ENCODE measurements at places on chromosomes 2 and 18.

- no peak for DNase-seq
Observed at GRCh38 chr18:67142604-67143003, 373.9 kb downstream of the DSEL start.

- no peak for DNase-seq
Observed at GRCh38 chr2:177184606-177185005, 28.0 kb upstream of the HNRNPA3 start.

DNA sequence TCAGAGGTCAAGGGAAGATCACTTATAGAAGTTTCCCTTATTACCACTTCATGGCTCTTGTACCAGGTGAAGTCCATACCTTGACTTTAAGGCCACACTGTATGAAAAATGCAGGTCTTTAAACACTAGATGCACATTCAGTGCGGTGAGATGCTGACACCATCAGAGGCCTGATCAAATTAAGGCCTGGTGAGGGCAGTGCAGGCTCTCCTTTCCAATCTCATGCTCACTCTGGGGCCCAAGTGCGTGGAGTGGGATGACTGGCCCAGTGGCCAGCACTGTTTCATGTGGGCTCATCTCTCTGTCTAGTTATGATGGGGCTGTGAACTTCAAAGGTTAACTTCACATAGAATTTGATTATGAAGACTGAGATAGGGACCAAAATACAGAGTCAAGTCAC is 281.1 kb downstream of the SLC4A3 start:
- no peak for DNase-seq

- no peak for DNase-seq
Observed at GRCh38 chr2:109020217-109020637, 31.2 kb upstream of the EDAR start.

GRCh38 chr2:240604291-240604938 is 17.9 kb downstream of the CAPN10 start:
- no peak for DNase-seq

DNA sequence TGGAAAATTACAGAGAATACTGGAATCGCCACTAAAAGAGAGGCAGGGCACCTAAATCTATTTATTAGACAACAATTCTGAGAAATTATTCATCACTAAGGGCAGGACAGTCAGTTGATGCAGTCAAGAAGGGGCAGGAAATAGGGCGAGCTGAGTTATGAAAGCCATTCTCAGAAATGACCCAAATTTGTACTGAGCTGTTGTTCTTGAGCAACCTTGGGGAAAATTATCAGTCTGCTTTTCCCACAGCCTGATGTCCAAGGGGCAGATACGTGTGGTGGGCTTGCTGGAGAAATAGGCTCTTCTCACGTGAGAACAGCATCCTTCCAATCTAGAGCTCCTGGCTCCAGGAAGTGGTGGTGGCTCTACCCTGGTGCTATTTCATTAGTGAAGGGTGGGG is 38.6 kb downstream of the STON1 start:
- DNase-seq: no peak

DNA sequence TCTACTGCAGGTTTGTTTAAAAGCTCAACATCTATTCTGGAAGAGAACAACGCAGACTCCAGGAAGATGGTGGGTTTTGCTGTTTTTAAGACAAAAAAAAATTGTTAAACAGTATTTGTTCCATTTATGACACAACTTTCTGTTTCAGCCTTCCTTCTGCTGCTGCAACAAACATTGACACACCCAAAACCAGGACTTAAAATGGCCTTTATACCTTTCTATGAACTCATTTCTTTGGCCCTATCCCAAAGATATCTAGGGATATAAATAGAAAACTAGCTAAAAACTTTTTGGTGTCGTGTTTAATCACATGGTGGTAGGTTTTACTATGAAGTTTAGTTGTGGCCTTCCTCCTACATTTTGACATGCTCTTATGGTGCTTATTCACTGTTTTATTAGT is 964 bp upstream of the GALNT3 start:
- DNase-seq: no peak

- no peak for DNase-seq
Observed at GRCh38 chr2:183105402-183106134, 18.7 kb upstream of the NUP35 start.

DNA sequence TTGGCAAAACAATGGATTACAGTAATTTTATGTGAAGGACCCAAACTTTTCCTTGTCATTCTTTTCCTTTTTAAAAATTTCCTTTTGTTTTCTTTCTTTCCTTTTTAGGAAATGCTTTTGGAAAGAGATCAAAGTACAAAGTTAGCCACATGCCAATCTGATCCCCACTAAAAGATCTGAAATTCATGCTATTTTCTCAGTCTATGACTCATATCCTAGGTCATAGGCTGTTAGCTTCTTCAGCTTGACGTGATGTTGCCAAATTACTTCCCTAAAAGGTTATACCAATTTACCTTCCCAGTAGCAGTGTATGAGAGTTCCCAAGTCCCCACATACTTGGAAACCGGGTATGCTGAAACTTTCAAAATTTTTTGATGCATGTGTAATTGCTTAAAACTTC is 355.3 kb downstream of the INSIG2 start:
- DNase-seq: no peak

GRCh38 chr2:191228861-191229260 is 16.3 kb upstream of the MYO1B start:
- DNase-seq: no peak

- no peak for DNase-seq
Observed at GRCh38 chr2:240582781-240583180, 3.8 kb upstream of the CAPN10 start.

DNA sequence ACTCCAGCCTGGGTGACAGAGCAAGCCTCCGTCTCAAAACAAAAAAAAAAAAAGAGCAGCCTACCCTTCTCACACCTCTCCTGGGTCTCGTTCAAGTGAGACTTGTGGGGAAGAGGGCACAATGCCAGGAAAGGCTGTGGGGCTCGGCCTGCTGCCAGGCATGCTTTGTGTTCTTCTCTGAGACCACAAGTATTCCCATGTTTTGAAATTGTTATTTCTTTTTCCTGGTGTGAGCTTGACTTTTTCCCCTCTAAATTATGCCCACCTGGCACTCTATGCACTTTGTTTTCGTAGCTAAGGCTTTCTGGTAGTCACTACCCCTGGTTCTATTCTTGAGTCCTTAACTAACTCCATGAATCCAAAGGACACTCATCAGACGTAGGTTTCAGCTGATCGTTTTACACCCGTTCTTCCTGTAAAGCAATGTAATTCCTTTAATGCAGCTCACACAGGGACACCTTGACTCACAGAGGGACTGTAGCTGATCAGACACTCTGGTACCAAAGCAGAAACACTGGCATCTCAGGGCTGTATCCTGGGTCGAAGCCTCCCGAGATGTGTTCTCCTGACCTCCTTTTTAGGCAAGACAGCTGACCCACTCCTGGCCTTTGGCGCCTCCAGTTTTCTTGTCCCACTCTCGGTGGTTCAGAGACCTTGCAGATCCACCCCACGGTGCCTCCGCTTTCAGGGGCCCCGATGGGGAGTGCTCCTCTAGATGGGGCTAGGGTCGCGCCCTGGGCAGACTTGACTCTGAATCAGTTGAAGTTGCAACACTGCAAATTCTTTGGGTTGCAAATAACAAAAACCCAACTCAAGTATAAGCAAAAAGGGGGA is 193.3 kb upstream of the AGAP1 start:
- no peak for DNase-seq

DNA sequence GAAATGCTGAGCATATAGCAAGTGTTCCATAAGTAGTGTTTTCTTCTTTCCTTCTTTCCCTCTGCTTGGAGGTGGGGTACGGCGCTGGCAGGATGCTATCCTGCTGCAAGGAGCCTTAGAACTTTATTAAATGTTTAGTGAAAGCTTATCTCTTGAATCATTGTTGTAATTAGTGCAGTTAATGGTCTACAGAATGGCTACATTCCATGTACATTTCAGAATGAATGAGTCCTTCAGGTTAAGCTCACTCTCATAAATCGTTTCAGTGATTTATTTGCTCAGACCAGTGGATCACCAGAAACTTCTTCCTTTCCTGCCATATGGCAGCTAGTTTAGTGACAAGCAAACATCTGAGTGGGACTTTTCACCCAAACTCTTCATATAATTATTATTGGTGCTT is 3.3 kb upstream of the YWHAQ start:
- DNase-seq: no peak

GRCh38 chr2:201781557-201782051 is 871 bp upstream of the ALS2 start:
- DNase-seq: no peak

DNA sequence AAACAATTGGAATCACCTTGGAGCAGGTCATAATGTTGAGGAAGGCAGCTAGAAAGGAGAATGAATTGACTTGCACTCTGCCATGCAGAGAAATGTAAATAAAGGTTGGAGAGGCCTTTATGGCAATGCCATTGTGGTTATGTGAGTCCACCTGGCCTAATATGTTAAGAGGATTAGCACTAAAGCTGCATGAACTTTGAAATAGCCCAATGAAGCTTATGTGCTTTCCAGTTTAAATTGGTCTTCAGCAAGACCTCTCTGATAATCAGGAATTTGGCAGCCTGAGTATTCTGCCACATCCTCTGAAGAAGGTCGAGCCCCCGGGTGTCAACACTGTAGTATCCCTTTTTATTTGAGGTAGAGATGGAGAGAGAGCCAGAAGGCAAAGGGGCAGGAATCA is 464.9 kb downstream of the CDH2 start:
- DNase-seq: no peak

DNA sequence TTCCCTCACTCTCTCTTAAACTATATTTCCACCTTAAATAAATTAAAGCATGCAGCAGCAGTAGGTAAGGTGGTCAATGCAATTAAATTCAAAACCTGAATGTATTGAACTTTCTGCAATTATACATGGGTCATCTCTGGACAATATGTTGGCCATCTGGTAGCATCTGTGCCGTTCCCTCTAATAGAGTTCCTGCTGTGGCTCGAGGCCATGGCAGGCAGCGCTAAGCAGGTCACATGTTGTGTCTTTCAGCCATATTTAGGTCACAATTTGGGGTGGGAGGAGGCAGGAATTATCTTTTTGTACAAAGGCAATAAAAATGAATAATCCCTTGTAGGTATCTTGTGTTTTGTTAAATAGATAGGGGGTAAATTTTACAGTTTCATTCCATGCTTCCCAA is 676.2 kb downstream of the ZEB2 start:
- DNase-seq: no peak

- DNase-seq: no peak
Observed at GRCh38 chr18:55406451-55406991, 181.5 kb downstream of the TCF4 start.

GRCh38 chr2:218732761-218733158 is 22.1 kb downstream of the TTLL4 start:
- DNase-seq: no peak

GRCh38 chr2:121128741-121129659 is 156.0 kb downstream of the TFCP2L1 start:
- no peak for DNase-seq

GRCh38 chr2:28606986-28607441 is 111.2 kb downstream of the PLB1 start:
- DNase-seq: no peak

- DNase-seq: no peak
Observed at GRCh38 chr2:69082430-69082997, 69.5 kb downstream of the ANTXR1 start.

DNA sequence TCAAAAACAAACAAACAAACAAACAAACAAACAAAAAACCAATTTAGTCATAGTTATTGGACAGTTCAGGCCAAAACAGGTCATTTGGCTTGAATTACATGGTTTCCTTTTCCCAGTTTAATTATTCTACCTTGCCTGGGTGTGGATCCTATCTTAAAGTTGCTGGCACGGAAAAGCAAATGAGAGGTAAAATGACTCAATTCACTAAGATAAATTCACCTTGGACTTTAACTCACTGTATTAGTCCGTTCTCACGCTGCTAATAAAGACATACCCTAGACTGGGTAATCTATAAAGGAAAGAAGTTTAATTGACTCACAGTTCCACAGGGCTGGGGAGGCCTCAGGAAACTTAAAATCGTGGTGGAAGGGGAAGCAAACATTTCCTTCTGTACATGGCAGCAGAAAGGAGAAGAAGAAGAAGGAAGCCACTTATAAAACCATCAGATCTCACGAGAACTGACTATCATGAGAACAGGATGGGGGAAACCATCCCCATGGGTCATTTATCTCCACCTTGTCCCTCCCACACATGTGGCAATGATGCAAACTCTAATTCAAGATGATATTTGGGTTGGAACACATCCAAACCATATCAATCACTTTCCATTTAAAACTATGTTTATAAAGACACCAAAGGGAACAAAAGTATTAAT is 22.5 kb upstream of the TRAPPC8 start:
- DNase-seq: no peak

- no peak for DNase-seq
Observed at GRCh38 chr2:128662051-128662471, 343.4 kb upstream of the HS6ST1 start.

DNA sequence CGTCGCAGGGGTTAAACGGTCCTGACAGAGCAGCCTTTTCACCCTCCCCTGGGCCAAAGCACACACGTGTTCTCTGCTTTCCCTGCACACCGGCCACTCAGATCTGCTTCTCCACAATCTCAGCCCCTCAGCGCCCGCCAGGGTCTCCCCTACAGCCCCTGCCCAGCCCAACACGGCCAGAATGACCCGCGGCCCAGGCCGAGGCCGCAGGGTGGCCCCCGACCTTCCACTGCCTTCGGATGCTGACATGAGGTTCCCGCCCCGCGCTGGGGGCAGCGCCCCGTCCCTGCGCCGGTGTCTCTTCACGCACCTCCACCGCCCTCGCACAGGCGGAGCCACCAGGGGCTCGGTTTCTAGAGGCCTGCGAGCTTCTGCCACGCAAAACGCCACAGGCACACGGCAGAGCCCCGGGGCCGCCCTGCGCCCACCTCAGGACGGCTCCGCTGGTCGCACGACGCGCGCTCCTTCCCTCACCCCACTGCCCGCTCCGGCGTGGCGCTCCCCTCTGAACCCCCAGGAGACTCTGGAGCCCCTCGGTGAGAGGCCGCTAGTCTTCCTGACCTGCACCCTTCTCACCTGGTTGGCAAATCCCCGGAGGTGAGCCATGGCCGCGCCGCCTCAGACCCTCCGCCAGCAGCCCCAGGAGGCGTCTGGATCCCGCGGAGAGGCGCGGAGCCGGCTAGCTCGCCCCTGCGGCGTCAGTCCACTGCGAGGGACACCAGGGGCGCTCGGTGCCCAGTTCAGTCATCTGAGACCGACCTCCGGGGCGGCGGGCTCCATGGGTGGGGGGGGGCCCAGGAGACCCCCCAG is 749 bp downstream of the STK25 start:
- DNase-seq: peak; percentile 51

GRCh38 chr18:51097021-51097822 is 67.2 kb downstream of the SMAD4 start:
- no peak for DNase-seq

GRCh38 chr2:45199973-45200372 is 190.7 kb upstream of the SIX2 start:
- DNase-seq: no peak

- no peak for DNase-seq
Observed at GRCh38 chr2:136122661-136123060, 4.7 kb upstream of the CXCR4 start.

GRCh38 chr18:22933966-22934423 is 867 bp downstream of the RBBP8 start:
- DNase-seq: no peak
